ENCODE measurements at places on chromosomes 12 and 14. TPM values are rescaled to one million over a fixed set of nuclear protein-coding genes. Genes with fewer than 3 reads are reported as not detected.

DNA sequence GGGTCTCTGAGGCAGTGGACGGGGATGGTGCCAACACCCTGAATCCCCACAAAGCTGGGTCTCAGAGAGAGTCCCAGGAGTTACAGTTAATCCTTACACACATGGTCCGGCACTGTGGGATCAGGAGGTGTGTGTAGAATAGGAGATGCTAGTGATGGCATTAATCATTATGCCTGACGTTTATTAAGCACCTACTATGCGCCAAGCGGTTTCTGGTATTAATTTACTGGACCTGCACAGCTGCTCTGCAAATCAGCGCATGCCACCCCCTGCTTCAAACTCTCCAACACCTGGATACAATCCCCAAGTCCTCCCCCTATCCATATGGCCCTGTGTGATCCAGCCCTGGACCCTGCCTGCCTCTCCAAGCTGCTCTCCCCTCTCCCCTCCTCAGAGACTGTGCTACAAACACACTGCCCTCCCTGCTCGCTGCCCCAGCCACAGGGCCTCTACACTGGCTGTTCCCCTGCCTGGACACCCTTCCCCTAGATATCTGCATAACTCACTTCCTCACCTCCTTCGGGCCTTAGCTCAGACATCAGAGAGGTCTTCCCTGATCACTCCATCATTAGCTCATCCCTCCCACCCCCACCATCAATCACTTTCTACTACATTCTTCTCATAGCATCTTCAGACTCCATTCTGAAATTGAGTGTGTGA lies 86.0 kb downstream of the RFLNA start:
- DNase-seq: no peak

- no peak for DNase-seq
Observed at GRCh38 chr12:113942209-113942608, 23.9 kb downstream of the RBM19 start.

DNA sequence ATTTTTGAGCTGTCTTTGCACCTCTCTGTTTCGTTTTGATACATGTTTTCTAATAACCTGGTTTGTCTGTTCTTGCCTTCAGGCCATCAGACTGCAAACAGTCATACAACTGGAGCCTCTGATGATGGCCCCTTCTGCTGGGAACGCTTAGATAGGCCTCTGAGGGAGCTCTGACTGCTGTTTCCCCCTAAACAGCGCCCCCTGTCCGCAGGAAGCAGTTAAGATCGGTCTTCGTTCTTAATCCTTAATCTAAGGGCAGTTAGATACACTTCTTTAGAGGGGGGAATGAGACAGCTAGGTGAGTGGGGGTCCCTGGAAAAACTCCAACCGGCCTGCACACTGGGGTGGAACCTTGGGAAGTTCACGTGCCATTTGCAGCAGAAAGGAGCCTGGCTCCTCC lies 1338.8 kb upstream of the SEL1L start:
- no peak for DNase-seq

GRCh38 chr12:7650091-7650490 lies 15.6 kb downstream of the APOBEC1 start:
- no peak for DNase-seq

DNA sequence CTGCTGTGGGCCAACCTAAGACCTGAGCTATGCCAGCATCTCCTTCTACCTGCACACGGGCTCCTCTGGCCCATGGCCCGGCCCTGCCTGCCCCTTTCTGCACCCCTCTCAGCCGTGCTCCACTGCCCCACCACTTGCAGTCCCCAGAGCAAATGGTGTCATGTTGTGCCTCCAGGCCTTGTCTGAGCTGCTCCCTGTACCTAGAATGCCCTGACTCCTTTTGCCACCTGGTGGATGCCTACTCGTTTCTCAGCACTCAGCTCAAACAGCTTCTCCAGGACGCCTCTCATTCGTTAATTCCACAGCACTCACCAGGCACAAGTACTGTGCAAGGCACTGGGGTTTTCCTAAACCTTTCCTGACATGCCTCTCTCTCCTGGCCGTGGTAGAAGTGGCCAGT lies 63.2 kb upstream of the PNMA1 start:
- DNase-seq: no peak

Gene IFNG-AS1
- 0.35 TPM for total RNA-seq

Gene BCL11B
- 82.0 TPM for total RNA-seq

Gene GDF3
- not detected for total RNA-seq

Gene TOMM20L
- not detected for total RNA-seq

Gene SLC10A1
- not detected for total RNA-seq

Gene SYCP3
- 0.28 TPM for total RNA-seq

Gene DNAI7
- total RNA-seq: not detected
